BE2C (cell line): ENCODE measurements at places on chromosomes 12 and 14.

- DNase-seq: peak; percentile 80
These were observed 699 bp downstream of the MGAT2 start for GRCh38 chr14:49621114-49621881.

GRCh38 chr12:113348849-113349536, 9.4 kb upstream of the PLBD2 start:
- no peak for DNase-seq

- DNase-seq: peak; percentile 63
These were observed 1.7 kb upstream of the KIF26A start for GRCh38 chr14:104136472-104137296.

DNA sequence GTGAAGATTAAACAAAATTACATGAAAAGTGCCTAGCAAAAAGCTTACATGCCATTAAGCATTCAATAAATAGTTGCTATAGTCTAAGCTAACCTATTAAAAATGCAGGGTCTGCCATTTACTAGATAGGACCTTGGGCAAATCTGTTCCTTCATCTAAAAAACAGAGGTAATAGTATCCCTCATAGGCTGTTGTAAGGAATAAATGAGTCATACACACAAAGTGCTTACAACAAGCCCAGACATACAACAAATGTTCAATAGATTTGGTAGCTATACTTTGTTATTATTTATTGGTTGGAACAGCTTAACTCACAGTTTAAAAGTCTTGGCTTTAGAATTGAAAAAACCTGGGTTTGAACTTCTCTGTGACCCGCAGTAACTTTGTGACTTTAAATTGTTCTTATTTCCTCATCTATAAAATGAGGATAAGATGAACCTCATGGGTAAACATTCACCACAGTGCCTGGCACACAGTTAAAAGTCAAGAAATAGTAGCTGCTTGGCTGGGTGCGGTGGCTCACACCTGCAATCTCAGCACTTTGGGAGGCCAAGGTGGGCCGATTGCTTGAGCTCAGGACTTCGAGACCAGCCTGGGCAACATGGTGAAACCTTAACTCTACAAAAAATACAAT, 24.7 kb downstream of the HEATR5A start:
- DNase-seq: no peak

DNA sequence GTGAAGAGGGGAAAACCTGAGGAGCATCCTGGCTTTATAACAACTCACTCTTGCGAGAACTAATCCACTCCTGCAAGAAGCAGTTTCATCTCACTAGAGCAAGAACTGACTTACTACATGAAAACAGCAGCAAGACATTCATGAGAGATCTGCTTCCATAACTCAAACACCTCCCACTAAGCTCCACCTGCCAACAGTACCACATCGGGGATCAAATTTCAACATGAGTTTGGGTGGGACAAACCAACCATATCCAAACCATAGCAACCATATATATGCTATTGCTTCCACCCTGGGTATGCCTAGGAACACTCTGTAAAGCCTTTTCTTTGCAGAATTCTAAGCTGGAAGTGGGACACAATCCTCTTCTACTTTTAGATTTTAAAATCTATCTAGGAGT, 13.9 kb upstream of the AVPR1A start:
- no peak for DNase-seq

DNA sequence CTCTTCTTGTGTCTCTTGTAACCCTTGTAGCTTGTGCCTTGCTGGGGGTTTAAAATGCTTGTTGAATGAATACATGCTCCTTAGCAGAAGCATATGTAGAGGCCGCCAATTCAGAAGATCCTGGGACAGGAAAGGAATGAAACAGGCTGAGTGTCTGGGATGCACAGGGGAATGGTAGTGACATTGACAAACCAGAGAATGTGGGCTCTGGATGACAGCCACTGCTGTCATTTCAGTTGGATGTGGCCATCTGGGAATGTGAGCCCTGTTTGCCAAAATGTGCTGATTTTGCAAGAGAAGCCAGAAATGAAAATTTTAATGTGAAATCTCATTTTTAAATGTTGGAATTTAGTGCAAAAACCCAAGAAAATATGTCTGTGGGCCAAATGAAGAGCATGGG, 136.8 kb downstream of the DACT1 start:
- no peak for DNase-seq

- no peak for DNase-seq
These were observed 176.5 kb downstream of the NAV3 start for GRCh38 chr12:78007173-78007572.

DNA sequence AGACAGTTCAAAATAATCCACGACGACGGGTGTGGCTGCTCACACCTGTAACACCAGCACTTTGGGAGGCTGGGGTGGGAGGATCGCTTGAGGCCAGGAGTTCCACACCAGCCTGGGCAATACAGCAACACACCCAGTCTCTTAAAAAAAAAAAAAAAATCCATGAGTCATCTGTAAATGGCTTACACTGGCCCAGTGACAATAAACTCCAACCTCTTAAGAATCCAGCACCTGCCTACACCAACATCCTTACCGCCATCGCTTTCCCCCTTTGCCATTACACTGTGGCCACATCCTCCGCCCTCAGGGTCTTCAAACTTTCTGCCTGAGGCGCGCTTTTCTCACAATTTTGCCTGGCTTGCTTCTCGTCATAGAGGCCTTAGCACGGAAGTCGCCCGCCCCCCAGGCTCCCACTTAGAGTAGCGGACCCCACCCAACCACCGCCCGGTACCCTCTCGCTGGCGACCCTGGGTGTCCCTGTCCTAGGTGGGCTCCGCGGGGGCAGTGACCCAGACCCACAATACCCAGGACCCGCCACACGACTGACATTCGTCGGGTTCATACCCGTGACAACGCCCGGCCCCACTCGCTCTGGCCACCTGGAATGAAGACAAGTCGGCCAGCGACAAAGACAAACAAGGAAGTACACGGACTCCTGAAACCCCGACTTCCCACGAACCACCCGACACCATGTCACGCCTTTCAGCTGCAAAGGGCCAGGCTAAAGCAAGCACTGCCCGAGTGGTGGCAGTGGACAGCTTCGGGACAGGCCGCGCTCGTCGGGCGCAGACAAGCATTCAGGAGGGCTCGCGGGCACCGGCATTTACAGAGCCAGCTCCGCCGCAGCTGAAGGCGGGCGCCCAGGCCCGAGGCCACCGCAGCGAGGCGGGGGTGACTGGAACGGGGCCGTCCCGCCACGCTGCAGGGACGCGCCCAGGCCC, 636 bp downstream of the GOLGA3 start:
- DNase-seq: no peak

DNA sequence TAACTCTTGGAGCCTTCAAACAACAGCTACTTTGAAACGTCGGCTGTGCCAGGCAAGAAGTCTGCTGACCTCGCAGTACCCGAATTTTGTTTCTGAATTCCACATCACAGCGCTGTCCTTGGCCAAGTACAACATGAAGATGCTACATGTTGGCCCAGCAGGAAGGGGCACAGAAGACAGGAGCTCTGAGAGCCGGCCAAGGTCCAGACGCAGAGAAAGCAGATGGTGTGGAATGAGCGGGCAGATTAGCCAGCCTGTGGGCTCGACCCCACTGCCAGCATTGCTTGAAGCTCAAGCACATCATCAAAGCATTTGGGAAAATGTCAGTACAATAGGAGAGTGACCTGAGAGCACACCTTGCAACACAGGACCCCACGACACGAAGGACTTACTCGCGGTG, 64.5 kb downstream of the FZD10 start:
- DNase-seq: no peak

DNA sequence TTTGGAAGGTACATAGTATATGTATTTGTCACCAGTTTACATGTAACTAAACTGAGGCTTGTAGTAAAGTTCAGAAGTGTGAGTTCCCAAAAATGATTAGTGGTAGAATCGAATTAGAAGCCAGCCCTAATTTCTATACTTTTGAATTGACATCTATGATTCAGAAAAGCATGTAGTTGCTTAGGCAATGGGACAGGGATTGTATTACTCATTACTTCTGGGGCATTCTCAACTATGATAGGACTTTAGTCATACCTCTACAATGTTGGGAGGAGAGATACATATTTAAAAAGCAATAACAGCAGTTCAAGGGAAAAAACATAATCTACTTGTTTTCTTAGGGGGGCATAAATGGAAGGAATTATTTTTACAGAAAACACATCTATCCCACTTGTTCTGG, 277.9 kb upstream of the E2F7 start:
- DNase-seq: no peak

DNA sequence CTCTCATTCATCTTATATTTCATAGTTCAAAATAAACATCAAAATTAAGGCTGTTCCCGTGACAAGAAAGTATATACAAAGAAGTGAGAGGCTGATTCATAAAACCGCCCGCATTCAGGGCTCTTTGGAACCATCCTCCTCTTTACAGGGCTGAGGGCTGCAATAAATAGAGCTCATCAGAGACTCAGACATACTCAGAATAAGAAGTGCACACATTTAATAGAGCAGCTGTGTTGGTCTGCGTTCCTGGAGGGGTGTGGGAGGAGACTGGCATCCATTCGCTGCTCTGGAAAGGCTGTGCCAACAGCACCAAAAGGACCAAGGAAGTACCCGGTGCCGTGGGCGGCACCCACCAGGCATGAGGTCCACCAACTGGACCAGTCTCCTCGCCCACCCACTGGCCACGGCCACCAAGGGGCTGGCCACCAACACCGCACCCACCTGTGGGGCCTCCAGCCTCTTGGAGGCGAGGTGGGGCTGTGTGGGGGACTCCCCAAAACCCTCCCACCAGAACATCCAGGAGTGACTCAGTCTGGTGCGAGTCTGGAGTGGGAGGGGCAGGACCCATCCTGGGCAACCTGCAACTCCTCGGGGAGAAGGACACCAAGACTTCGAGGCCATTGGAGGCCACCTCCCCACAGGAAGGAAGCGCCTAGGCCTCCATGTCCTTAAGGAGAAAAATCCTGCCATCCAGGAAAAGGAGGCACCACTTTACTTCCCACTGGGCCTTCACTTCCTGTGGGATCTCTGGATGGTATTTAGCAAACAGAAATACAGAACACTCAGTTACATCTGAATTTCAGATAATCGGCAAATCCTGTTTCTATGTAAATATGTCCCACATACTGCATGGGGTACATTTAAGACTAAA, 32.7 kb downstream of the VCPKMT start:
- no peak for DNase-seq

DNA sequence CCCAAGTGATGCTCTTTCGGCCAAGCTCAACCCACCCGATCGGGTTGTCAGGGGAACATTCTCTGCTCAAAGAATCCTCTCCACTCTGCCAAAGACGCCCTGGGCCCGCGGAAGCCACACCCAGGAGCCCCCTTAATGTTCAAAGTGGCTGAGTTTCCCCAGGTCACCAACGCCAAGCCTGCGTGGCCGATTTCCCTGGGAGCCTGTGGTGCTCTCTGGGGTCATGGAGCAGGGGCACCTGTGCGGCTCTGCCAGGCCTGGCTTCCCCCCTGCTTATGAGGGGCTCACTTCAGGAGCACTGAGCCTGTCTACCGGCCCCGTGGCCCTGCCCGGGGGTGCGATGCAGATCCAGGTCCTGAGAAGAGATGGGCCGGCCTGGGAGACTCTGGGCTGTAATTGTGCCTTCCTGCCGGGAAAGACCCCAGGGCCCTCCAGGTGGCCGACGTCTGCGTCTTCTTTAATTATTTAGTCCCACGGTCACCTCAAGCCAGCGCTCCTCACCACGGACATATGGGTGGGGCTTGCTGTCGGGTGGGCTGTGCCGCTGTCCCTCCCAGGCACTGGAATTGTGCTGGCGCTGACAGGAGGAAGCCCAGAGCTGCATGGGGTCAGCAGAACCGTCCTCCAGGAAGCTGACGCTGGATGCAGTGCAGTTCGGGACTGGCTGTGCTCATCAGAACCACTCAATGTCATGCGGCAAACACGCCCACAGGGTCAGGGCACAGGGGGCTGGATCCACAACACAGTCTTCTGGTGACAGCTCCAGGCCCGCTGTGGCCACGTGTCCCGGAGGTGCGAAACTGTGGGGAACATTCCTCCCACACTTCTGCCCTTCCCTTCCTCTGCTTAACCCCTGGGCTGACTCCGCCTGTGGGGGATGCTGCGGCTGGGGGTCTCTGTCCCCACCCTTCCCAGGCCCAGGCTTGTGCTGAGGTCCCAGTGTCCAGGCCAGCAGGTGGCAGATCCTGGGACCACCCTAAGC, 267.6 kb upstream of the SFSWAP start:
- DNase-seq: no peak
